ENCODE measurements at places on chromosomes 13 and 19.
A peak's percentile ranks its signal among the peaks of the same experiment; 100 is the strongest.

DNA sequence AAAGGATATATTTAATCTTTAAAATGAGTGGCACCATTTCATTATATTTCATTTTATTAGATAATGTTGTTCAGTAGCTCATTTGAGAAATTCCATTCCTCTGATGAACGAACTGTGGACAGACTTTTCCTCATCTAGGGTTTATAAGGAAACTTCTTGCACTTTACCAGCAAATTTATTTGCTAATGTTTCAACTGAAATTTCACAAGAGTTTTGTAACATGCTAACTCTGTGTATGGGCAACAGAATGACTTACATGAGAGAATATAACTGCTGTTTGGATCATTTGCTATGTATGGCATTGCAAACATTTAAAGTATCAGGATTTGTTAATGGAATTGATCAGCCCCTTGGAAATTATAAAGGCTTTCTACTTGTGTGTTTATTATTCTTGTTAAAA lies 3.7 kb upstream of the IRS2 start:
- DNase-seq, result no peak

GRCh38 chr19:35194012-35194984 lies 34.2 kb downstream of the FAM187B start:
- no peak for DNase-seq

GRCh38 chr19:44570984-44571684 lies 41.7 kb upstream of the CEACAM20 start:
- no peak for DNase-seq

DNA sequence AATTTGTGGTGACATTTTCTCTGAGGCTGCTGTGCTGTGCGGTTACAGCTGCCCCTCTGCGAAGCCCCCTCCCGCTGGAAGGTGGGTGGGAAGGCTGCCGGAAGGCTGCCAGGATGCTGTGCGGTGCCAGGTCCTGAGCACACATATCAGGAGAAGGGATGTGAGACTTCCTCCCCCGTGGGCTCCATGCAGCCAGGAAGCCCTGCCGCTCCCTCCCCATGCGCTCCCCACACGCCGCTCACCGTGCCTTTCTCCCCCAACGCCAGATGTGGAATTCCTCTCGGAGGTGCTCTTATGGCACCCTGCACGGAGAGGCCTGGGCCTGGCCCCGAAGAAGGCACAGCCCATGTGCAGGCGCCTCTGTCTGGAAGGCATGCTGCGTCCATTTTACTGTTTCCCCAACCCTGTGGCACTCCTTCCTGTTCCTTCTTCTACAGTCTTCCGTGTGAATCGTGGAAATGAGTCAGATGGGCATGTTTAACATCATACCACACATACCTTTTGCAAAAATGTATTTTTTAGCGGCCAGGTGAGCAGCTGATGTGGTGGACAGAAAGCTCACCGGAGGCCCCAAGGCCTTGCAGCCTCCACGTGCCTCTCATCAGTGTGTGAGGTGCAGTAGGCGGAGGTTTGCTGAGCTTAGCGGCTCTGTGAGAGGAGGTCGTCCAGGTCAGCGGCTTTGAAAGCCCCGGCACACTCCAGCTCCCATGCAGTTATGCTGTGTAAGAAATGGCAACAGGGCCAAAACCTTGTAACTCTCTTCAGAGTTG lies 88.0 kb downstream of the ATP11A start:
- no peak for DNase-seq

DNA sequence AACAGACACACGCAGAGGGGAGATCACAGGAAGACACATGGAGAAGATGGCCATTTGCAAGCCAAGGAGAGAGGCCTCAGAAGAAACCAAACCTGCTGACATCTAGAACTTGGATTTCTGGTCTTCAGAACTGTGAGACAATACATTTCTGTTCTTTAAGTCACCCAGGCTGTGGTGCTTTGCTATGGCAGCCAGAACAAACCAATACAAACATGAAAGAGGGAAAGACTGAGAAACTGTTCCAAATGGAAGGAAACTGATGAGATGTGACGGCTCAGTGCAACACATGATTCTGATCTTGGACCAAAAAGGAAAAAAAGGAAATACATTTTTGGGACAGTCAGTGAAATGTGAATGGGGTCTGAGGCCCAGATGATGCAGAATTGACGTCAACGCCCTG lies 30.2 kb upstream of the SACS start:
- no peak for DNase-seq

DNA sequence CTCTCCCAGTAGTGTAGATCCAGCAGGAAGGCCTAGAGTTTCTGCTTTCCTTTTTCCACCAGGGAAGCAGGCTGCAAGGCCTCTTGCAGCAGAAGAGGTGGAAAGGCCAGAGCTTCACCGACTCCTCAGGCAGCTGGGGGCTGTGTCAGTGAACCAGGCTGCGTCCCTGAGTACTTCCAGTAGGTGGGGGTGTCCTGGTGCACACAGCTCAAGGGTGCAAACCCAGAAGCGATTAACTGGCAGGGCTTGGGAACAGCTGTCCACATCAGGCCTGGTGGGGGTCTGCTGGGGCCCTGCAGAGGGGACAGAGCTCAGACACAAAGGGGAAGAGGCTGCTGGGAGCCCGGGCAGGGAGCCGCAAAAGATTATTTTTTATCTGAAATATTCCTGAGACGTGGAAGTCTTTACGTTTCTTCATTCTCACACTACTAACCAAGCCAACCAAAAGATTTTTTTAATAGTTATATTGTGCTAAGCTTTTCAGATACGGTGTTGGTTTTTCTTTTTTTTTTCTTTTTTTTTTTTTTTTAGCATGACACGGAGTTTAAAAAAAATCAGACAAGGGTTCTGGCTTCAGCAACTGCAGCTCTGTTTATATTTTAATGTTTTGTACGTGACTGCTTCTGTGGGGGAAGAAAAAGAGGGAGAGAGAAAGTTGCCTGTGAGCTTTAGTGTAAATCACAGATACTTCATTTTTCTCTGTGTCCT lies 11.0 kb downstream of the TSHZ3 start:
- no peak for DNase-seq

DNA sequence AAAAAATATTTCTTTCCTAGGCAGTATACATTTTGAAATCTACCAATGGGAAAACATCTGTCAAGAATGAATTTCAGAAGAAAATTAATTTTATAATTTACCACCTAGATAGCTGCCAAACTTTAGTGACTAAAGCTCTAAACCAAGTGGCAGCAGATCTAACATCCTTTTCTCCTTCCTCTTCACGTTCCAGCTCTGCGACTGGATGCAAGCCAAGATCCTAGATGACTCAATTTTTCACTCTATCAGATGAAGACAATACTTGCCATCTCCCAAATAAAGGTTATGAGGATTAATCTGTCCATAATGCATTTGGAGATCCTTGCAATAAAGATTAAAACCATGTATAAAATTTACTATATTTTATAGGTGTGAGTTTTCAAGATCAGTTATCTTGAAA lies 66.7 kb upstream of the MIR17HG start:
- no peak for DNase-seq

- DNase-seq, result no peak
These were observed 4.9 kb downstream of the NAPA start for GRCh38 chr19:47509973-47510372.

DNA sequence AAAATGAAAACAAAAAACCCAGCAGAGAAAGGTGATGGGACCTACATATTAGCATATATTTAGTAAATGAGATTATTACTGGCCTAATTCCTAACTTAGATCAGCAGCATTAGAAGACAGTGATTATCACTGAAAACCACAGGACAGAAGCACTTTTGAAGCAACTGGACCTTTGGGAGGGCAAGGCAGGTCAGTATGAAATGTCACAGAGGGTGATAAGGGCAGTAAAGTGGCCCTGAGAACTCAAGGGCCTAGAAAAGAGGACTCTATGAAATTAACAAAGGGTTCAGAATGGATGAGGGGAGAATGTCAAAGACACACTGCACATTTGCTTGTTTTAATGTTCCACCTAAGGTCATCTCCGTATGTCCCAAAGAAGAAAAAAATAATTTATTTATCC lies 148.7 kb downstream of the VWA8 start:
- DNase-seq, result no peak

- DNase-seq, result no peak
These were observed 329.8 kb downstream of the MYO16 start for GRCh38 chr13:108959234-108959633.

- DNase-seq, result peak; percentile 22
These were observed 515.8 kb downstream of the KLF12 start for GRCh38 chr13:73618275-73618865.

GRCh38 chr19:10924597-10924996 lies 3.8 kb downstream of the YIPF2 start:
- no peak for DNase-seq
